ENCODE measurements at places on chromosomes 5 and 9.

DNA sequence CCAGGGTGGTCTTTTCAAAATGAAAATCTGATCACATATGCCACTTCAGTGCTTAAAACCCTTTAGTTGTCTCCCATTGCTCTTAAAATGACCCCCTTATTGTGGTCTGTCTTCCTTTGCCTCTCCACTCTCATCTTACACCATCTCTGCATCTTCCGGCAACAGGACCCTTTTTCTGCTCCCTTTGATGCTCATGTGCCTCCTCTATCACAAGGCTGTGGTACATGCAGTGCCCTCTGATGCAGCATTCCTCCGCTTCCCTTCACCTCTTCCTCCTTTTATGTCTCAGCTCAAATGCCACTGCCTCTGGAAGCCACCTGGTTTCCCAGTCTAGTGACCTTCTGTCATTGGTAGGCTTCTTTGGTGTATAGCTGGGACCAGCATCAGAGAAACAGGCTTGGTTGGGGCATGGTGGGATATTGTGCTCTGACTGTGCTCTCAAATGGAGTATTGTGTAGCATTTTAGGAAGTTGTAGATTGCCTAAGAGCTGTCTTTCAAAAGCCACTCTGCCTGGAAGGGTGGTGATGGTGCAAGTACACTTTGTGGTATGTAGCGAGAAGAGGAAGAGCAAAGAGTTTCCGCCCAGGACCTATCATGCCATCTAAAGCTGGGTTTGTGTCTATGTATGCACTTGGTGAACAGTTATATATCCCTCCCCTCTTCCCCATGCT lies 28.1 kb downstream of the ARHGAP26 start:
- DNase-seq, result no peak

DNA sequence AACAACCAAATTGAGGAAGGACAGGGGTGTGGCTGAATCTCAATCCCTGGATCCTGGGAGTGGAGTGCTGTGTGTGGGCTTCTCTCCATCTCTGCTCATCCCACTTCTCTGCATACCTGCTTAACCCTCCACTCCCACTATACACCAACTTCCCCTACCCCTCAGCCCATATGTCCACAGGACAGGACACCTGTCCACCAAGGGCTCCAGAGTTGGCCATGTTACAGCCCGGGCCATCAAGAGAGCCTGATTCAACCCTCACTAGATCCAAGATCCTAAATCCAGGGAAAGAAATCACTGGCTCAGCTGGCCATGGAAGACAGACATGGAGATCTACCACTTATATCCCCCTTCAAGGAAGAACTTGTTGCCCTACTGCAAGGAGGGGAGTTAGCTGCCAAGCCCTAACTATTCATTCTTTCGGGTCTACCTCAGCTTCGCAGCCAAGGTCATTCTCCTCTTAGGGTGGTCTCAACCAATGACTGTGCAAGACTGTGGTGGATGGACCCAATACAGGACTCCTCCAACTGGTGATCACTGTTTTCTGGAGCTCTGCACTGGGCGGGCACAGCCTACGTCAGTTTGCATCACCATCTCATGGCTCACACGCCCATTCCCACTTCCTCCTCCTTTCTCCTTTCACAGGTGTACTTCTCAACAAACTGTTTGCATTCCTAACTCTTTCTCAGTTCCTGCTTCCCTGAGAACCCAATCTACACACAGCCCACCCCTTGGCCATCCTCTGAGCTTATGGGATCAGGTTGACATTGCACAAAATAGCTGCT lies 53.7 kb upstream of the ZBTB43 start:
- DNase-seq, result no peak

DNA sequence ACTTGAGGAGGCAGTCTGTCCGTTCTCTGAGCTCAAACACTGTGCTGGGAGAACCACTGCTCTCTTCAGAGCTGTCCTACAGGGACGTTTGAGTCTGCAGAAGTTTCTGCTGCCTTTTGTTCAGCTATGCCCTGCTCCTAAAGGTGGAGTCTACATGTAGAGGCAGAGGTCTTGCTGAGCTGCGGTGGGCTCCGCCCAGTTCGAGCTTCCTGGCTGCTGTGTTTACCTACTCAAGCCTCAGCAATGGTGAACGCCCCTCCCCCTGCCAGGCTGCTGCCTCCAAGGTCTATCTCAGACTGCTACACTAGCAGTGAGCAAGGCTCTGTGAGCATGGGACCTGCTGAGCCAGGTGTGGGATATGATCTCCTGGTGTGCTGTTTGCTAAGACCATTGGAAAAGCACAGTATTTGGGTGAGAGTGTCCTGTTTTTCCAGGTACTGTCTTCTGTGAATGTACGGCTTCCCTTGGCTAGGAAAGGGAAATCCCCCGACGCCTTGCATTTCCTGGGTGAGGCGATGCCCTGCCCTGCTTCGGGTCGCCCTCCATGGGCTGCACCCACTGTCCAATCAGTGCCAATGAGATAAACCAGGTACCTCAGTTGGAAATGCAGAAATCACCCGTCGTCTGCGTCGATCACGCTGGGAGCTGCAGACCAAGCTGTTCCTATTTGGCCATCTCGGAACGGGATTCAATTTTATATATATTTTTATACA lies 58.5 kb downstream of the CNTRL start:
- no peak for DNase-seq

DNA sequence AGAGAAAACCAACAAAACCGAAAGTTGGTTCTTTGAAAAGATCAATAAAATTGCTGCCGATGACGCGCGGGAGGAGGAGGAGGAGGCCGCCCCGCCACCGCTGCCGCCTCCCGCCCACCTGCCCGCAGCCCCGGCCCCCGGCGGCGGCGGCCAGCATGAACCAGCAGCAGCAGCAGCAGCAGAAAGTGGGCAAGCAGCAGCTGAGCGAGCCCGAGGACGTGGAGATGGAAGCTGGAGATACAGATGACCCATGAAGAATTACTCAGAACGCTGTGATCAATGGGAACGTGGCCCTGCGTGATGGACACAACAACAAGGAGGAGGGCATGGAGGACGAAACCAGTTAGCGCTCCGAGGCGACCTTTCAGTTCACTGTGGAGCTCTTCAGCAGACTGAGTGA lies 53.9 kb upstream of the EFNA5 start:
- DNase-seq, result no peak

GRCh38 chr5:72883850-72884249 lies 67.4 kb downstream of the TNPO1 start:
- DNase-seq, result no peak

- DNase-seq, result peak; percentile 8
These were observed 36.1 kb downstream of the CAAP1 start for GRCh38 chr9:26856413-26857032.

DNA sequence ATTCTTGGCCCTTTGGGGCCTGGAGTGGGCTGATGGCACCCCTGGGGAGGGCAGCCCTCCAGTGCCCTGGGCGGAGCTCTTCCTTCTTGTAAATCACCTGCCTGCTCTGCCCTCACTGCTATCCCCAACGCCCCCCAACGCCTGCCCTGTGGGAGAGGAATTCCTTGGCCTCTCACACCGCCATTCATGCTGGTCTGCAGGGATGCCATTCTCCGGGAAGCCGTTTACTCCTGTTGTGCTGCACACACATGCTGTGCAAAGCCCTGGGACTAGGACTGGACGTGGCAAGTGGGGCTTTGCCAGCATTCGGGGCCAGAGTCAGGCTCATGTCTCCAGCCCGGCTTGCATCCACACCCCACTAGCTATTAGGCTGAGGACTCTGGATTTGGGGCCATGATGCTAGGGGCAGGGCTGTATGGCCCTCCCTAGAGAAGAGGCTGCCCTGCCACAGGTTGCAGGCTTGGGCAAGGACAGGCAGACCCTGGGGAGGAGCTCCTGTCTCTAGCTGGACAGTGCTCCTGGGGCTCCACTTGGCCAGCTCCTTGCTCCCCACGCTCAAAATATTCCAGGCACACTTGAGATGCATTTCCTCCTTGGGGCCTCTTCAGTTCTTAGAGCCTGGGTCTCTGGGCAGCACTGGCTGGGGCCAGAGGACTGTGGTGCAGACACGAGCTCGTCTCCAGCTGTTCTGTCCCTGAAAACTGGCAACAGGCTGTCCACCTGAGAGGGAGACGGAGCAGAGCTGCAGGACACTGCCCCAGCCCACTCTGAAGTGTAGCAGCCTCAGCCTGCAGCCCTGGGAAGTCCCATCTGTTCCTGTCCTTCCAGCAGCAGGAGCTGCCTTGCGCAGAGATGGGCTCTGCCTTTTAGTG lies 226.9 kb downstream of the CACNA1B start:
- DNase-seq, result no peak

Measured in NCI-H524 treated with DMSO at 0.1 percent for 48 hours (cell line).